ENCODE measurements at places on chromosomes 3 and 15. TPM values are rescaled to one million over a fixed set of nuclear protein-coding genes. Genes with fewer than 3 reads are reported as not detected.

DNA sequence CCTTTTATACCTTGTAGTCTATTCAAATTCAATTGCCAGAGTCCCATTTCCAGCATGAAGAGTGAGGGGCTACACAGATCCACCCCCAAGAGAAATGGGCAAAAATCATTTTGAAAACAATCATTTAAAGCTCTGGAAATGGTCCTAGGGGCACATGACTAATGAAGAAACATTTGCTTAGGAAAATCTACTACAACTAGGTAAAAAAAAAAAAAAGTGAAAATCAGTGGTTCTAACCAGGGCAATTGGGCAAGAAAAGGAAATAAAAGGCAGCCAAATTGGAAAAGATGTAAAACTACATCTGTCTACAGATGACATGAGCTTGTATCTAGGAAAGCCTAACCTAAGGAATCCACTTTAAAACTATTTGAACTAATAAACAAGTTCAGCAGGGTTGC, 9.4 kb downstream of the IMPG2 start:
- no peaks in the 10 kb centered on the region for H3K27me3 ChIP-seq
- DNase-seq, result no peak
- H3K36me3 ChIP-seq, result peaks cover 13% of the 10 kb centered on the region
- H3K27ac ChIP-seq, result no peak overlapping the region

GRCh38 chr3:142907996-142908395, 19.1 kb upstream of the PCOLCE2 start:
- peaks cover 34% of the 10 kb centered on the region for H3K27me3 ChIP-seq
- H3K27ac ChIP-seq, result no peak overlapping the region

- peak; percentile 22 for DNase-seq
- peaks cover 50% of the 10 kb centered on the region for H3K27me3 ChIP-seq
- no peaks in the 10 kb centered on the region for H3K36me3 ChIP-seq
- H3K27ac ChIP-seq, result peak overlapping the region; percentile 92
Observed at GRCh38 chr15:98648654-98649471, 524 bp downstream of the IGF1R start.

DNA sequence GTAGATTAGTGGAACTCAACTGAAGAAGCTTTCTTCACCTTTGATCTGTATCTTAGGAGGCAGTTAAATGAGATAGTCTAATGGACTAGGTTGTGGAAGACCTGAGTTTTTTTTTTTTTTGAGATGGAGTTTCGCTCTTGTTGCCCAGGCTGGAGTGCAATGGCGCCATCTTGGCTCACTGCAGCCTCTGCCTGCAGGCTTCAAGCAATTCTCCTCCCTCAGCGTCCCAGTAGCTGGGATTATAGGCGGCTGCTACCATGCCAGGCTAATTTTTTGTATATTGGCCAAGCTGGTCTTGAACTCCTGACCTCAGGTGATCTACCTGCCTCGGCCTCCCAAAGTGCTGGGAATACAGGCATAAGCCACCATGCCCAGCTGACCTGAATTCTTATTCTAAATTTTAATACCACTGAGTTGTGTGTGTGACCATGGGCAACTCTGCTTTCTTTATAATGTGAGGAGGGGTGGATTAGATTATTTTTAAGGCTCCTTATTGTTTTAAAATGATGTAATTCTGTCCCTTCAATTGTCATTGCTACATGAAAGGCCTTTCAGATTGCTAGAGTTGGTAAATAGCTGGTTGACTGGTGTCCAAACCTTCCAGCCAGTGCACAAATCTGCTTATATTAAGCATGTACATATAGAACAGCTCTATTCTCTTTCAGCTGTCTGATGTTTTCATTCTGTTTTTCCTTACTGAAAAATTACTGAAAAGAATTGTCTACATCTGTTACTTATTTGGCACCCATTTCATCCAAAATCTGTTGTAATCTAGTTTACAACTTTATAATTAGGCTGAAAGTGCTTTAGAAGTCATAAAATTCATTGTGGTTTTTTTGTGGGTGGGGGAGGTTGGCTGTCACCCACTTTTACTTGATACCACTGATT, 2.3 kb downstream of the LNP1 start:
- peaks cover 44% of the 10 kb centered on the region for H3K36me3 ChIP-seq
- H3K4me3 ChIP-seq, result peak overlapping the region; percentile 90
- H3K4me1 ChIP-seq, result peaks cover 32% of the 10 kb centered on the region
- no peak overlapping the region for H3K27ac ChIP-seq
- DNase-seq, result no peak

DNA sequence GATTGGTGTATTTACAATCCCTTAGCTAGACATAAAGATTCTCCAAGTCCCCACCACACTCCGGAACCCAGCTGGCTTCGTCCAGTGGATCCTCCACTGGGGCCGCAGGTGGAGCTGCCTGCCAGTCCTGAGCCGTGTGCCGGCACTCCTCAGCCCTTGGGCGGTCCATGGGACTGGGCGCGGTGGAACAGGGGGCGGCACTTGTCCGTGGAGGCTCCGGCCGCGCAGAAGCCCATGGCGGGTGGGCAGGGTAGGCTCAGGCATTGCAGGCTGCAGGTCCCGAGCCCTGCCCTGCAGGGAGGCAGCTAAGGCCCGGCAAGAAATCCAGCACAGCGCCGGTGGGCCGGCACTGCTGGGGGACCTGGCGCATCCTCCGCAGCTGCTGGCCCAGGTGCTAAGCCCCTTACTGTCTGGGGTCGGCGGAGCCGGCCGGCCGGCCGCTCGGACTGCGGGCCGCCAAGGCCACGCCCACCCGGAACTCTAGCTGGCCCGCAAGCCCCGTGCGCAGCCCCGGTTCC, 3.5 kb upstream of the RNU5B-1 start:
- H3K27me3 ChIP-seq, result no peaks in the 10 kb centered on the region
- H3K27ac ChIP-seq, result no peak overlapping the region
- H3K36me3 ChIP-seq, result no peaks in the 10 kb centered on the region
- H3K4me3 ChIP-seq, result no peak overlapping the region

DNA sequence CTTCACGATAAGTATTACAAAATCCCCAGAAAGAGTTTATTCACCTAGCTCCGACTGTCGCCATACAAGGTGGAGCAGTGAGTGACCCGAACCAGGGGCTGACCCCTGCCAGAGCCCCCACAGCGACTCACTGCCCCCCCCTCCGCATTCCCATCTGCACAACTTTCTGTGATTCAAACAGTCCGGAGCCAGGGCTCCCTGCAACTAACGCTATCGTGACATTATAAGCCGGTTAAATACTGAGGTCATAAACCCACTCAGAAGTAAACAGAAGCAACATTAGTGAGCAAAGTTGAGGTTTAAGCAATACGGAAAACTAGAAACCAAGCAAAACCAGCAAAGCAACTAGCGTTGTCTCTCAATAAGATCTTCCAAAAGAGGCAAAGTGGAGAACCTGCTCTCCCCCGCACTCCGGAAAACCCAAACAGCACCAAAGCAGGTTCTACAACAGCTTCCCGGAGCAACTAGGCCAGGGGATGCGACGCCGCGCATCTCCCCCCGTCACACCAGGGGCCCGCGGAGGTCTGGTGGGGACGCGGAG, 642 bp downstream of the SCAP start:
- peaks cover 6% of the 10 kb centered on the region for H3K36me3 ChIP-seq
- H3K4me1 ChIP-seq, result peaks cover 19% of the 10 kb centered on the region
- H3K27me3 ChIP-seq, result no peaks in the 10 kb centered on the region
- peak overlapping the region; percentile 94 for H3K27ac ChIP-seq

GRCh38 chr3:73786321-73786807, 161.6 kb upstream of the PDZRN3 start:
- no peaks in the 10 kb centered on the region for H3K27me3 ChIP-seq
- H3K4me1 ChIP-seq, result no peaks in the 10 kb centered on the region
- H3K36me3 ChIP-seq, result no peaks in the 10 kb centered on the region
- no peak overlapping the region for H3K27ac ChIP-seq
- no peak for DNase-seq

GRCh38 chr15:56832125-56832524, 86.3 kb upstream of the TCF12 start:
- H3K27me3 ChIP-seq, result peaks cover 10% of the 10 kb centered on the region
- no peak overlapping the region for H3K27ac ChIP-seq
- H3K4me3 ChIP-seq, result no peak overlapping the region
- DNase-seq, result no peak
- H3K4me1 ChIP-seq, result no peaks in the 10 kb centered on the region

P4HTM gene
- total RNA-seq, result 39.1 TPM

TPRG1 gene
- total RNA-seq, result 91.8 TPM
